ENCODE measurements at places on chromosomes 5 and 9.

- DNase-seq, result no peak
Observed at GRCh38 chr5:144189800-144190429, 19.2 kb downstream of the KCTD16 start.

DNA sequence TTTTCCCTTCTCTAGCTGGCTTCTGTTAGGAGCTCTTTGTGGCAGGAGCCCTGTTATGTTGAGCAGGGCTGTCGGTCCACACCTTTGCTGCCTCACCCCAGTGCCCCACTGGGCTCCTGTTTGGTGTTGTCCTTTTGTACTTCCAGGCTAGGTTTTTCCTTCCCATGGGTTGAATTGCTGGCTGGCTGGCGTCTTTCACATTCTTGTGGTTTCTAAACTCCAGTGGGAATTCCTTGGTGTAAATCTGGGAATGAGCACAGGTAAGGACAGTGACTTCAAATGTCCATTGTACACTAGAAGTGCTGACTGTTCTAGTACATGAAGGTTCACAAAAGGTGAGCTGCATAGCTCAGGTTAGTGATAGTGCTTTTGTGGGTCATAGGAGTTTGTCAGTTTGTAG is 30.4 kb downstream of the RASGRF2 start:
- no peak for DNase-seq

GRCh38 chr9:95726756-95727155 is 148.7 kb upstream of the ERCC6L2 start:
- no peak for DNase-seq

DNA sequence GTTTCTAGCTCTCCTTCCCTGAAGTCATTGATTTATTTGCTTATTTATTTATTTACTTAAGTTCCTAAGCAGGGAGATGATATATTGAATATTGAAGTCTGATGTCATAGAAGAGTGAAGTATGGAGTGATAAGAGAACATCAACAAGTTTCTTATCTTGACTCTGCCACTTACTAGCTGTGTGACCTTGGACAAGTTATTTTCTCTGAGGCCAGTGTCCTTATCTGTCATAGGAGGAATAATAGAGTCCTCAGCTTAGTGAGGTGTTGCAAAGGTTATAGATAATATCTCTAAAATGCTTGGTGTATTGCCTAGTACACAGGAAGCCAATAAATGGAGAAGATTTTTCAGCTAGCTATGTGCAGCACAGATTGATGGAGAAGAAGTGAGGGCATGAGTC is 32.4 kb upstream of the PIP5K1B start:
- DNase-seq, result no peak
